Uterus (tissue), 4 donors: ENCODE measurements at places on chromosomes 5 and 9. TPM values are rescaled to one million over a fixed set of nuclear protein-coding genes. Genes with fewer than 3 reads are reported as not detected.
A peak's percentile ranks its signal among the peaks of the same experiment; 100 is the strongest.

DNA sequence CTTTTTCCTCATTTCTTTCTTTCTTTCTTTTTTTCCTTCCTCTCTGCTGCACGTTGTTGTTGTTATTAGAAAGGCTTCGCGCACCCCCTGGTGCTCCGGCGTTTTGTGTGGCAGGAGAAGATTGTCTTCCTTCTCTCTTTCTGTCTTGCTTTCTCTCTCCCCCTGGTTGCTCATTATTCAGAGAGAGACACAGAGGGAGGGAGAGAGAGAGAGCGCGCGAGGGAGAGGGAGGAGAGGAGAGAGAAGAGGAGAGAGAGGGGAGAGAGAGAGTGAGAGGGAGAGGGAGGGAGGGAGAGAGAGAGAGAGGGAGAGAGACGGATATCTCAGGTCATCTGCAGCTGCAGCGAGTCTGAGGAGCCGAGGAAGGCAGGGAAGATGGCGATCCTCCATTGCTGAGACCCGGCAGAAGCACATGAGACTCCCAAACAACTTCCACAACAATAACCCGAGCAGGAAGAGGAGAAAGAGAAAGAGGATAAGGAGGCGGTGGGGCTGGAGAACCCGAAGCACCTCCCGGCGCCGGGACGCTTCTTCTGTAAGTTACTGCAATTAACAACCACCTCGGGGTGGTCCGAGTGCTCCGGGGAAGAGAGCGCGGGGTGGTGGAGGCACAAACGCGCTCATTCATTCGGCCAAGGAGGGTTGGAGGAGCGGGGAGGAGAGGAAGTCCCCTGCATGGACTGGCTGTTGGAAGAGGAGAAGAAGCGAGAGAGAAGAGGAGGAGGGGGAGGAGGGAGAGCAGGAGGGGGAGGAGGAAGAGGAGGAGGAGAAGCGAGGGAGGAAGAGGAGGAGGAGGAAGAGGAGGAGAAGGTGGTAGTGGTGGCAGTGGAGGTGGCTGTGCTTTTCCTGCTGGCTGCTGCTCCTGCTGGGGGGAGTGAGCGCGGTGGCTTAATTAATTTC is at the start of gene ZNF462:
ZNF462 (plus strand) TSS at position 346 of the 900 bp plus-strand sequence. CDS start 60,218 bp downstream, outside the sequence.
- H3K4me1 ChIP-seq, result no peaks in the 10 kb centered on the region
- peak within 1 kb of the TSS; percentile 80 for H3K4me3 ChIP-seq
- no peaks in the 10 kb centered on the region for H3K36me3 ChIP-seq
- H3K27me3 ChIP-seq, result no peaks in the 10 kb centered on the region
- peak within 1 kb of the TSS; percentile 91 for H3K27ac ChIP-seq

DNA sequence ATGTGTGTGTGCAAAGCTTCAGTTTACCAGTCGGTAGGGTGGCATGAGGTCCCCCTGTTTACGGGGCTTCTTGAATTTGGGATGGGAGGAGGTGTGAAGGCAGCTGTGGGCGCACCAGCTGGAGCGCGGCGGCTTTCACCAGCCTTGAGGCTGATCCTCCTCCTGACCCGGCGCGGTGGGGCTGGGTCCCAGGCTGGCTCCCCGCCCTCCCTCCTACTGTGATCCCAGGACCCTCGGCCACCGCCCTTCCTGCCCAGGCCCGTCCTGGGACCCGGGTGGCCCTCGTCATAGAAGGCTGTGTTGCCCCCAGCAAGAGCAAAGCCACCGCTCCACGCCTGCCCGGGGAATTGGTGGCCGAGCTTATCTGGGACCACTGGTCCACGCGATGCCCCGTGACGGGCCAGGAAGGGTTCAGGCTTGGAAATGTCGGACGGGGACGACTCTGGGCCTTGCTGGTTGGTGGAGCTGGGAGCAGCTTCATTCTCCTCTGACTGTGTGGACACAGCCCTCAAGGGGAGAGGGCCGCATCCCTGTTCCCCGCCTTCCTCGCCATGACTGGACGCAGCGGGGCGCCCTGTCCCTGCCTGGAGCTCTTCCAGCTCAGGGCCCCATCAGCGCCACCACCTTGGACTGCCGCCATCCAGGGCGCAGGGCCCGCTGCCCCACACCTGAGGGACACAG is 271.1 kb upstream of the IRX1 start:
- H3K4me3 ChIP-seq, result no peak overlapping the region
- H3K4me1 ChIP-seq, result no peaks in the 10 kb centered on the region

- H3K27me3 ChIP-seq, result no peaks in the 10 kb centered on the region
- no peak for DNase-seq
- no peak overlapping the region for H3K4me3 ChIP-seq
- no peaks in the 10 kb centered on the region for H3K4me1 ChIP-seq
- no peak overlapping the region for H3K27ac ChIP-seq
Measured at GRCh38 chr5:172670444-172670843, 29.4 kb downstream of the NEURL1B start.

DNA sequence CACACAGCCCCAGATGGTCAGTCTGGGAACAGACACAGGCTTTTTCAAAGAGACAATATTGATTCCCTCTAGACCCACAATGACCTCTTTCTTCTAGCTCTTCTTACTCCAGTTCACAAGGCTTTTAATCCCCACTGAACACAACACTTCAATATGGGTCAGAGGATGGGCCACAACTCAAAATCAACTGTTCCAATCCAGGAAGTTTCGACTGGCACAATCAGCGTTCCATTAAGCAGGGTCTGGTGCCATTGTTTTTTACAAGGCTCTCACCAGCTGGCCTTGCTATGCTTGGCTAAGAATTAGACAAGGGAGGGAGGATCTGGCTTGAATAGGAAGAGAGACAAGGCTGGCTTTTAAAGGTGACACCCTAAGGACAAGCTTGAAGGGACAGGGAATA is 199.4 kb upstream of the SLC24A2 start:
- DNase-seq, result no peak
- no peak overlapping the region for H3K27ac ChIP-seq
- H3K36me3 ChIP-seq, result no peaks in the 10 kb centered on the region
- no peak overlapping the region for H3K4me3 ChIP-seq
- H3K4me1 ChIP-seq, result no peaks in the 10 kb centered on the region

GRCh38 chr5:68080282-68081050 is 135.1 kb upstream of the PIK3R1 start:
- no peak overlapping the region for H3K27ac ChIP-seq
- no peak for DNase-seq
- no peaks in the 10 kb centered on the region for H3K27me3 ChIP-seq
- no peaks in the 10 kb centered on the region for H3K36me3 ChIP-seq
- H3K4me1 ChIP-seq, result no peaks in the 10 kb centered on the region

DNA sequence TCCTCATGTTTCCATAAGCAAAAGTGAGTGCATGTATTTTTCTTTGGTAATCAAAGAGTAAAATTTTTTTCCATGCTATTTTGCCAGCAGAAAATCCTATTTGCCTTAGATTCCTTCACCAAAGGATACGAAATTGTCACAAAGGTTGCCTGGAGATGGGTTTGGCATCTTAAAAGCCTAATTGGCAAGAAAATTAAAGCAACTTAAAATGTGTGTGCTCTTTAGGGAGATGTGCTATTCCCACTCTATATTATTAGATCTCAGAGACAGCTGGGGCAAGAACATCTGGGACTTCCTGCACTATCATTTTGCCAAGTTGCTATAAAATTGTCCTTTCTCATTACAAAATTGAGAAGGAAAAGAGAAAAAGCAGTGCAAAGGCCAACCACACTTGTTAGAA is 146.1 kb downstream of the PLCXD3 start:
- H3K27ac ChIP-seq, result no peak overlapping the region

DNA sequence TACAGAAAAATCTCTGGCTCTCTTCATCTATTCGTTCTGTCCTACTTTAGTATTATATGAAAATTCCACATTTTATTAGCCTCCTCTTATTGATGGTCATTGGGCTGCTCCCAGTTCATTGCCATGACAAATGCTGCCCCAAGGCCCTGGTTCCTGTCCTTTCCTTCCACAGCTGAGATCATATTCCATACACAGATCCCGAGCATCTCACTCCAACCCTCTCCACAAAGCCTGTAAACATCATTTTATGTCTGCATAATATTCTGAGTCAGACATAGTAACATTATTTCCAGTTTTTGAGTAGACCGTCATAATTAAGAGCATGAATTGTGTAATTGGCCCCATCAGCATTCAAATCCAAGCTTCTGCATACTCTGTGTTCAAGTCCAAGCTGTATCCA is 86.3 kb downstream of the MVB12B start:
- H3K4me1 ChIP-seq, result no peaks in the 10 kb centered on the region
- H3K36me3 ChIP-seq, result no peaks in the 10 kb centered on the region
- H3K4me3 ChIP-seq, result no peak overlapping the region

DNA sequence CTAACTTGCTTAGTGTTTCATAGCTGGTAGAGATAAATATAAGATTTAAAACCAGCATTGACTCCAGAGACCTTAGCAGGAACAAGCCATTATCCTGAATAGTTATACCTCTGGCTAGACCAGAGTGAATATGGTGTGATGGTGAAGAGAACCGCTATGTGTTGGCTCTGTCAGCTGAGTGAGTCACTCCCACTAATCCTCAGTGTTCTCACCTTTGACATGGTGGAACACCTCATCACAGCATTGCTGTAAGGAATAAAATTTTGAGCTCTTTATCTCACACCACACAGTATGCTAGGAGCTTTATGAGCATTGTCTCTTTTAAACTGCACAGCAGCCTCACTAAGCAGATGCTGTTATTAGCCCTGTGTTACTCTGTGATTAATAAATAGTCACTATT is 90.7 kb upstream of the DHFR start:
- H3K27me3 ChIP-seq, result no peaks in the 10 kb centered on the region
- peaks cover 2% of the 10 kb centered on the region for H3K36me3 ChIP-seq
- no peak overlapping the region for H3K4me3 ChIP-seq
- no peak overlapping the region for H3K27ac ChIP-seq
- H3K4me1 ChIP-seq, result no peaks in the 10 kb centered on the region
- DNase-seq, result no peak

DNA sequence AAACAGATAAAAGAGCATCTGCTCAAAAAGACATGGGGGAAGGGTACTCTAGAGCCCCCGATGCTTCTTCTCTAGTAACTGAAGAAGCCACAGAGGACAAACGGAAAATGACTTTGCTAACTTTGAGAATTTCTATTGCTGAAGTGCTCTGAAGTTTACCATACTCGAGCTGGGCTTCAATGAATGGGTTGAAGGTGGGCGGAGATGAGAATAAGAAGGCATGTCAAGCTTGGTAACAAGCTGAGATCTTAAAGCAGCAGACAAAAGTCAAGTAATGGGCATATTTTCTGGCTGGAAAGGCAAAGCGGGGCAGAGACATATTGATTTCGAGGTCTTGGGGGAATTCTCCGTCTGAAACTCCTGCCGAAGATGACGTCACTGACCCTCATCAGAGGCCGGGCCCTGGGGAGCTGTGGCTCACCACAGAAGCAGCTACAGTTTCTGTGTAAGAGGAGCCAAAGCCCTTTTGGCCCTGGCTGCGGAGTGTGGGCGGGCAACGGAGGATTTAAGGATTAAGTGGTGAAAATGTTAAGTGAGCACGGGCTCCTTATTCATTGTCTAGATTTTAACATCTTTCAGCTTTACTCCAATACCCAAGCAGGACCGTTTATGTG is 115.8 kb upstream of the SLIT3 start:
- H3K36me3 ChIP-seq, result no peaks in the 10 kb centered on the region
- H3K27me3 ChIP-seq, result no peaks in the 10 kb centered on the region
- H3K4me3 ChIP-seq, result no peak overlapping the region
- DNase-seq, result peak; percentile 58

DNA sequence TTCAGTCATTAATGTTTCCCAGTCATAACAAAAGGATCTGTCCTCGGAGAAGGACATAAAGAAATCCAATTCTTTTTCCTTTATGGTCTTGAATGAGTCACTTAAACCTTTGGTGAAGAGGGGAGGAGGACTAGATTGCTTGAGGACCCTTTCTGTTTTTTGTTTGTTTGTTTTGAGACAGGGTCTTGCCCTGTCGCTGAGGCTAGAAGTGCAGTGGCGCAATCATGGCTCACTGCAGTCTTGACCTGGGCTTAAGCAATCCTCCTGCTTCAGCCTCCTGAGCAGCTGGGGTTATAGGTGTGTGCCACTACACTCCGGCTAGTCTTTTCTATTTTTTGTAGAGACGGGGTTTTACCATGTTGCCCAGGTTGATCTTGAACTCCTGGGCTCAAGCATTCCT is 12.3 kb downstream of the TIGD6 start:
- H3K36me3 ChIP-seq, result no peaks in the 10 kb centered on the region
- no peaks in the 10 kb centered on the region for H3K27me3 ChIP-seq
- no peak overlapping the region for H3K27ac ChIP-seq

- H3K27me3 ChIP-seq, result no peaks in the 10 kb centered on the region
- no peak overlapping the region for H3K27ac ChIP-seq
- no peaks in the 10 kb centered on the region for H3K36me3 ChIP-seq
- H3K4me1 ChIP-seq, result no peaks in the 10 kb centered on the region
Measured at GRCh38 chr5:124685404-124685930, 61.0 kb downstream of the ZNF608 start.

DNA sequence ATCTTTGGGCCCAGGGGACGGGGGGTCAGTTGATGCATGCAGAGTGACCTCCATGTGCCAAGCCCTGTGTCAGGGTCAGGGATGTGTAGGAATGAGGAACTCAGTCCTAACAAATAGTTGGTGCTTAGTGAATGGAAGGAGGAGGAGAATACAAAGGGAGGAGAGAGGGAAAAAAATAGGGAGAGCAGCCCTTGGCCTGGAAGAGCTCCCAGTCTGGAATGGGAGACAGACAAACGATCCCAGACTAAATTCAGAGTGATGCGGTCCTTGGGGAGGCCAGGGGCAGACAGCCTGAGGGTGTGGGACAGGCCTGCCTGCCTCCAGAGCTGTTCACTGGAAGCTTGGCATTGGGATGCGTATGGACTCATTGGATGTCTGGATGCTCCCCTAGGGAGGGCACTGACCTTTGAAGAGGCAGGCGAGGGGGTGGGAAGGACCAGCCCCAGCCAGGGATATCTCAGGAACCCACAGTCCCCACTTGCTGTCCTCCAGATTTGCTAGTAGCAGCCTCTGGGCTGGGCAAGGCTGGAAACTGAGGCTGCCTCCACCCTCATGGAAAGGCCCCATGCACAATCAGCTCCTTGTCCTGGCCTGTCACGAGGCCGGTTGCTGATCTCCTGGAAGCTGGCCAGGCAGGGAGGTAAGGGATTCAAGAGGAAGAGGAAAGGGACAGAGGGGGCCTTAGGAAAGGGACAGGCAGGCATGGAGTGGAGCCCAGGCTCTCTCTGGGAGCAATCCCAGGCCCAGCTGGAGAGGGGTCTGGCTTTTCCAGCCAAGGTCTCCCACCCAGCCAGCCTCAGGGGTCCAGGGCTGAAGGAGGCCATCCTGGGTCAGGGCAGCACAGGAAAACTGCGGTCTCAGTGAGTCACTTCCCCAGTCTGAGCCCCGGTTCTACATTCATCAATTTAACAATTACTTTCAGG is 69.0 kb upstream of the GGTA1 start:
- H3K27me3 ChIP-seq, result no peaks in the 10 kb centered on the region
- peak overlapping the region; percentile 23 for H3K4me3 ChIP-seq
- H3K4me1 ChIP-seq, result peaks cover 20% of the 10 kb centered on the region

Gene CTNNA1
- total RNA-seq, result 752 TPM

Gene HABP4
- 16.4 TPM for total RNA-seq

Gene GAS1
- total RNA-seq, result 281 TPM
